D721Med (cell line): ENCODE measurements at places on chromosomes 1 and 21.

DNA sequence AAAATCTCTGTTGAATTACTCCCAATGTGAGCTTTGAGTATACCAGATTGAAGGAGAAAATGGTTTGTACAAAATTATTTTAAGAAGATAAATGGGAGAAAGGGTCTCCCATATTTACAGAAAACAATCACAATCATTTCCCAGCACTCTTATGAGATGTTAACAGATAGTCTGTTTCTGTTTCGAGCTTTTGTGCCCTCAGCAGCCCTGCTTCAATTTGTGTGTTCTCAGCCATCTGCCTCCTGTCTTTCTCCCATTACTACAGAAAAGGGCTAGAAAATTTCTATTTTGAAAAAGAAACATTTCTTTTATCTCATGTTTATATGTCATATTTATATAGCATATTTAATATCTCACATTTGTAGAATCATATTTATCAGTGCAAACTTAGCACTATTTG lies 498.4 kb downstream of the TTLL7 start:
- no peak for DNase-seq

DNA sequence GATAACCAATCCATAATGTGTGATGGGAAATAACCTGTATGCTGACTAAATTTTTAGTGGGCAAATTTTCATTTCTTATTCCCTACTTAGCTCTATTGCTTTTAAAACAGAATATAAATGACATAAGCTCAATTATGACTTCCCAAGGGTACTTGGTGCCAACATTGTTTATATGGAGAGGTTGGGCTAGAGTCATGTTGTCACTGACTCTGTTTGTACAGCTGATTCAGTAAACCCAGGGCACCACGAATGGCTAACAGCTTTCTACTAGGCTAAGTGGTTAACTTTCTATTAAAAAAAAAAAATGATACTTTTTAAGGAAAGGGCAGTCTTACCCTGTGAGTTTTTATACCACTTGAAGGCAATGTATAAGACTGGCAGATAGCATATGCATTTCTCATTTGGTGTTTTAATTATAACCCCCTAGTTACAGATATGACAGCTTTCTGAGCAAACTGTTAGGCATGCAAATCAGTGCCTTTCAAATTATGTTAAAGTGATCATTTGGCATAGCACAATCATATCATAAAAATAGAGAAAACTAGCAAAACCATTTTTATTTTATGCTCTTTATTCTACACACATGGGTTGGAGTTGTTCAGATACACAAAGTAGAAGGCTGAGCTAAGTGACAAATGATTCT lies 147.1 kb downstream of the DNM3 start:
- no peak for DNase-seq

DNA sequence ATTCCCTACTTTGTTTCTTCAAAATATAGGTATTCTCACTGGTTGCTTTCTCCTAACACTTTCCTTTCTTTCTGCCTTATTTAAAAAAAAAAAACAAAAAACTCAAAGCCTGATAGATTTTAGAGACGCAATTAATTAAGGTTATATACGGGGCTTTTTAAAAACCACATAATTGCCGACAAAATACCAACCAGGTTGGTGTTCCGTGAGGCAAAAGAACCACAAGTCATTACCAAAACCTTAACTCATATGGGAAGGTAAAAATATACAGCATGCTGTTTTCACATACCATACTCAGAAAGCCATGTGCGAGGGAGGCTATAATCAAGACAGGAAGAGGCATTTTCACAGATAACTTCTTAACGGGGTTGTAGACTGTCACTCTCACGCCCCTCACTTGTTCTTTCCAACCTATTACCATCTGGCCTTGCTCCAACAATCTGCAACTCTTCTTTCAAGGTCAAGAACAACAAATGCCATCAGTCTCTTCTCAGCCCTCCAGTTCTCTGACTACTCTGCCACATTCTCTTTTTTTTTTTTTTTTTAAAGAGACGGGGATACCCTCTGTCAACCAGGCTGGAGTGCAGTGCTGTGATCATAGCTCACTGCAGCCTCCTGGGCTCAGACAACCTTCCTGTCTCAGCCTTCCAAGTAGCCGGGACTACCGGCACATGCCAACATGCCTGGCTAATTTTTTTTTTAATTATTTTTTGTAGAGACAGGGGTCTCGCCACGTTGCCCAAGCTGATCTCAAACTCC lies 102.6 kb downstream of the APP start:
- DNase-seq: no peak

DNA sequence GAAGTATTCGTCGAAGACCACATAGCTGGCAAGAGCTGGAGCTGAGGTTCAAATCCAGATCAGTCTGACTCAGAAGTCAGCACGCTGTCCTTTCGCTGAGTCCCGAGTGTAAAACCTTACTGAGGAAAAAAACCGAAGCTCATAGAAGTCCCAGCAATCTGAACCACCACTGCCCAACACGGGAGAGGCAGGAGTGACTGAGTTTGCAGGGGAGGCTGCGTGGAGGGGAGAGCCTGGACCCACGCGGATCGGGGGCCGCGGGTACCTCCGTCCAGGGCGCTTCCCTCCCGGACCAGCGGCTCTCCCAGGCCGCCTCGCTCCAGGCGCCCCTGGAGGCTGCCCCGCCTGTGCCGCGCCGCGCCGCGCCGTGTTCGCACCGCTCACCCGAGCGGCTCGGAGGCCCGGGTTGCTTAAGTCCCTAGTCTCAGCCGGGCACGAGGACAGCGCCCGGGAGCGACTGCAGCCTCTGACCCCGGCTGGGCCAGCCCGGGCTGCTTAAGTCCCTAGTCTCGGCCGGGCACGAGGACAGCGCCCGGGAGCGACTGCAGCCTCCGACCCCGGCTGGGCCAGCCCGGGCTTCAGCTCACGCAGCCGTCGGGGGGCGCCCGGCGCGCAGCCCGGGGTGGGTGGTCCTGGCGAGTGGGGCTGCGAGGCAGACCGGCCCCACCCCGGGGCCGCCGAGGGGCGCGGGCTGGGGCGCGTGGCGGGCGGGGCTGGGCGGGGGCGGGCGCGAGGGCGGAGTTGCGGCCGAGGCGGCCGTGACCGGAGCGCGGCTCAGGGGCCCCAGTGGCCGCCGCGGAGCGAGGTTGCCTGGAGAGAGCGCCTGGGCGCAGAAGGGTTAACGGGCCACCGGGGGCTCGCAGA lies at the start of gene ADAMTSL4:
Gene ADAMTSL4 (plus strand): TSS at position 777 of the 864 bp plus-strand sequence. CDS start 2,881 bp downstream, outside the sequence.
- peak; percentile 89 for DNase-seq

DNA sequence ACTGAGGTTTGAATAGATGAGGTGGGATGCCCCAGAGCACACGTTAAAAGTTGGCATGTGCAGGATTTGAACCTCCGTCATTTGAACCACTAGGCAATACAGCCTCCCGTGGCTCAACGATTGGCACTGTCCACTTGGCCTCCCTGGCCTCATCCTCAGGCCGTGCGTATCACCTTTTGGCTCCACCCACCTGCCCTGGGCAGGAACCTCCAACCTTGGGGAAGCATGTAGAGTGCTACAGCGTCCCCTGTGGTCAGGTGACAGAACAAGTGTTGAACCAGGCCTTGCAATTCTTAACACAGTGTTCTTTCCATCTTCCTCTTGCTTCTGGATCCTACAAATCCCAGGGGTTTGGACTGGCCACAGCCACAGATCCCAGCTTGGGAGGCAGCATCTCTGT lies 112.6 kb downstream of the PAX7 start:
- no peak for DNase-seq

- DNase-seq: no peak
These were observed 8.8 kb upstream of the CTBS start for GRCh38 chr1:84582802-84583587.
